Muscle of arm (tissue), 14 donors: ENCODE measurements at places on chromosomes 7 and 10. TPM values are rescaled to one million over a fixed set of nuclear protein-coding genes. Genes with fewer than 3 reads are reported as not detected.
A peak's percentile ranks its signal among the peaks of the same experiment; 100 is the strongest.

DNA sequence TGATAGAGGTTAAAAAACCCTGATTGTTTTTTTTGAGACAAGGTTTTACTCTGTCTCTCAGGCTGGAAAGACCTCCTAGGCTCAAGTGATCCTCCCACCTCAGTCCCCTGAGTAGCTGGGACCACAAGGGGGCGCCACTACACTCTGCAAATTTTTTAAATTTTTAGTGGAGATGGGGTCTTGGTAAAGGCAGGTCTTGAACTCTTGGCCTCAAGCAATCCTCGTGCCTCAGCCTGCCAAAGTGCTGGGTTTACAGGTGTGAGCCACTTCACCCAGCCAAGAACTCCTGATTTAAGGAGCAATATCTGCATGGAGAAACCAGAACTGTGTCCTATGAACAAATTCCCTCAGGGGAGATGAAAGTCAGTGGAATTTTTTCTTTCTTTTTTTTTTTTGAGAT, 7.3 kb upstream of the KLHDC10 start:
- no peak for DNase-seq

DNA sequence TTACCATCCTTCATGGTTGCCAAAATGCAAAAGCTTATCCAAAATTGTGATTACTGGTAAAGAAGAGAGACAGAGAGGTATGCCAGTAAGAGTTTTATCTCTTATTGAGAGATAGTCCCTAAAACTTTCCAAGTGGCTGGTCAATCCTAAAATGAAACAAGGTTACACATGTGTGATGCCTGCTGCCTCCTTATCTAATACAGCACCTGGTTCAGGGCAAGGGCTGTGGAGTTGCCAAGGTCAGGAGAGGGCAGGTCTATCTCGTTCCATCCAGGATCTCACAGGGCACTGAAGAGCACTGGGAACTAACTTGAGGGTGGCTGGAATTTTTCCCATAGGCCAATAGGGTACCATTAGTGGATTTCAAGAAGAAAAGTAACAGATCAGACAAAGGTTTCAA, 18.3 kb downstream of the VOPP1 start:
- no peak for DNase-seq

DNA sequence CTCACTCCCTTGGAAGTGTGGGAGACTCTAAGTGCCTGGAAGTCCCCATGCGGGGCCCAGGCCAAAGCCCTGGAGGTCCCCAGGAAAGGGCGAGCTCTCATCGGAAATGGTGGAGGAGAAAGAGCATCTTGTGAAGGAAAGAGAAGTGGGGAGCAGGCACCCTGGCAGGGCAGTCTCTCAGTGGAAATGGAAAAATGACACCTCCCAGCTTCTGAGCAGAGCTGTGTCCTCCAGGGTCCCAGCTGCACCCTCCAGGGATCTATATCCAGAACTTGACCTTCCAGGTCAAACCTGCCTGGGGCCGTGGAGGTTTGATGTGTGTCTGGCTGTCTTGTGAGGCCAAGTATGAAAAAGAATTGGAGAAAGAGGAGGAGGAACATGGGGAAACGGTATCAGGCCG, 29.5 kb downstream of the PAX2 start:
- no peak for DNase-seq

PRSS37 gene
- 0.16 TPM for polyA plus RNA-seq

DNA sequence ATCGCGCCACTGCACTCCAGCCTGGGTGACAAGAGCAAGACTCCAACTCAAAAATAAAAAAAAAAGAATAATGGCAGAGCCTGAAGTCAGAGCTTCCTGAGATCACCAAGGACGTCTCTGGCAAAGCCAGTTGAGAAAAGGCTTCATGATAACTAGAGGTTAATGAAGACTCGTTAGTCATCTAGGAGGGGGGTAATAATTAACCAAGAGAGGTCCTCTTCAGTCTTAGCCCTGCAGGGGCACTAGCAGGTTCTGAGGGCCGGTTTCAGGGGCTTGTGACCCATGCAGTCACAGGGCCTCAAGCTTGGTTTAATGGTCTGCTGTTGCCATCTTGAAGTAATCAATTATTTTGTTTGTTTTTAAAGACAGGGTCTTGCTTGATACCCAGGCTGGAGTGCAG, 28.6 kb upstream of the PROSER2 start:
- DNase-seq, result no peak

- peak; percentile 25 for DNase-seq
These were observed 39.9 kb downstream of the PLEKHA8 start for GRCh38 chr7:30068117-30068516.

NANOS1 gene
- polyA plus RNA-seq, result 6.2 TPM

- no peak for DNase-seq
These were observed 244.7 kb downstream of the ADARB2 start for GRCh38 chr10:1492641-1493040.

DNA sequence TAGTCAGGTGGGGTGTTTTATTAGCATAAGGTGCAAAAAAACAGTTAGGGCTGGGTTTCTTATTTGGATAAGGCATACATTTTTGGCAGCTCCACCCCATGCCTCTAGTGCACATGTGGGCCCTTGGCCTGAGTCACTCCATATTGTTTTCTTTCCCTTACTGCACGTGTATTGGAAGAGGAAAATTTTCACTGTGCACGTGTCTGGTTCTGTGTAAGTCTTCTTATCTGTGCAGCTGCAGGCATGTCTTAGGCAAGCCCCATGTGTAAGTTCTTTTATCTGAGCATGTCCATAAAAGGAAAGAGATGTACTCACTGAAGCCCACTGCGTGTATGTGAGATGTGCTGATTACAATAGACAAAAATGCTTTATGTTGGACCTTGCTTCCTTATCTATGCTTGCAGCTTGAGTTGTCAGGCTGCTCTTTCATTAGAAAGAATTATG, 540.3 kb upstream of the IGFBP3 start:
- no peak for DNase-seq

GRCh38 chr10:45410807-45411606, 37.0 kb downstream of the ALOX5 start:
- DNase-seq, result no peak

DNA sequence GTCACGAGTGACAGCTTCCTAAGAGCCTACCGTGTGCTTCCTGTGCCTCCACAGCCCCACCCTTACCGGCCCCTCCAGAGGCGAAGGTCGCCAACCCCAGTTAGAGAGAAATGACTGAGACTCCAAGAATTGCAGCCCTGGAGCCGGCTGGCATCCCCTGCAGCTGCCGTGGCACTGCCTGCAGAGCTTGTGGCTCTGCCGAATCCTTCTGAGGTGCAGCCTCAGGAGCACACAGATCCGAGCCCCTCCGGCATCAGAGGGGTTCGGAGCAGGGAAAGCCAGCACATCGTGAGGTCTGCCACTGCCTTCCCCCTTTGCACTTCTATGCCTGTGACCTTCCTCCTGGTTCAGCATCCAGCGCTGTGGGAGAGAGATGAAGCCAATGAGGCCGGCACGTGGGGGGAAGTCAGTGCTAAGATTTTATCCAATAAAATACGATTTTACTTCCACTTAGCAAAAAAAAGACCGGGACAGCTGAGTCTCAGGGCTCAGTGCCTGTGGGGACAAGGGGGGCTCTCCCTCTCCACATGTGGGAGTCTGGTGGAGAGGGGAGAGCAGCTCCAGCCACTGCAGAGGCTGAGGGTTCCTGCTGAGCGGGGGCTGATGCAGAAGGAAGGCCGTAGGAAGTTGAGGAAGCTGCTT, 80.1 kb downstream of the TCERG1L start:
- DNase-seq, result no peak

GRCh38 chr7:100794741-100795140, 32.6 kb downstream of the EPHB4 start:
- no peak for DNase-seq

DNA sequence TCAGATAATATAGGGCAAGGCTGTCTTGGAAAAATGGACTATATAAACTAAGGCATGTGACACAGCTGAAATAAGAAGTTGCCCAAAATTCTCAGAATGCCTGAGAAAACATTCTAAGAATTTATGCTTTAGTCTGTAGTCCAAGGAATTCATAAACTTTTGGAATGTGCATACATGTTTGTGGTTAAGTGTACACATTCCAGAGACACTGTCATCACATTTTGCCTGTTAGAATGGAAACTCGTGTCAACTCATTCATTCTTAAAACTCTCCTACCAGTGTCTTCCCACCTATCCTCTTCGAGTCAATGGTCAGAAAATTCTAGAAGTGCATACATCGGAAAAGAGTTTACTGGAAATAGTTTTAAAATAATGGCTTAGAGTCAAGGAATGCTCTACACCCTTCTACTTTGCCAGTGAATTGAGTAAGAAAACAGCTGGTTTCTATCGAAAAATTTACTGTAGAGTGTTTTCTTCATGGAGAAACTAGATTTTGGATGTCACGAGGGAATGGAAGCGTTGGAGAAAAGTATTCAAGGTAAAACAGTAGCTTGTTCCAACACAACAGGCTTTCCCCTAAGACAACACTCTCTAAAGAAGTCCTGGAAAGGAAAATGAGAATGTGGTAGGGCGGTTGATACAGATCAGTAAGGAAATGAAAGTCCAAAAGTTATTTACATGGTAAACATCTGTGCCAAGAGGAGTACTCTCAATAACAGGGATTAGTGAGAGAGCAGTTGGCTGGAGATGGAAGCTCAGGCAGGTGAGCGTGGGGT, 1177.6 kb upstream of the C7orf33 start:
- DNase-seq, result peak; percentile 63

DNA sequence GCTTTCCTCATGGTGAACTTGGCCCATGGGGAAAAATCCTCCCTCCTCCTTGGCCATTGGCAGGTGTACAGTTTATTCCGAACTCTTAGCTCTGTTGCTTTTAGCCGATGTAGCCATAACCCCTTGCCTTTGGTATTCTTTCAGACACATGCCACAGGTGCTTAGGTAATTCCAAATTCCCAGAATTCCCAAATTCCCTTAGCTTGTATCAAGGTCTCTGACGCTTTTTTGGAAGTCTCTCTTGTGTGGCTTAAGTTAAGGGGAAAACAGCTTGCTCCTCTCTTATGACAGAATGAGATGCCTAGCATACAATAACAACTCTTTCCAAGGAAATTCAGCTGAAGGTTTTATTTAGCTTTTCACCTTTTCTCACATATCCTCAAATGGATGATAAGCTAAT, 68.0 kb downstream of the SUGCT start:
- no peak for DNase-seq

GRCh38 chr7:47897831-47898230, 50.4 kb downstream of the PKD1L1 start:
- no peak for DNase-seq

GRCh38 chr7:66504131-66504530, 124.5 kb upstream of the KCTD7 start:
- no peak for DNase-seq

DNA sequence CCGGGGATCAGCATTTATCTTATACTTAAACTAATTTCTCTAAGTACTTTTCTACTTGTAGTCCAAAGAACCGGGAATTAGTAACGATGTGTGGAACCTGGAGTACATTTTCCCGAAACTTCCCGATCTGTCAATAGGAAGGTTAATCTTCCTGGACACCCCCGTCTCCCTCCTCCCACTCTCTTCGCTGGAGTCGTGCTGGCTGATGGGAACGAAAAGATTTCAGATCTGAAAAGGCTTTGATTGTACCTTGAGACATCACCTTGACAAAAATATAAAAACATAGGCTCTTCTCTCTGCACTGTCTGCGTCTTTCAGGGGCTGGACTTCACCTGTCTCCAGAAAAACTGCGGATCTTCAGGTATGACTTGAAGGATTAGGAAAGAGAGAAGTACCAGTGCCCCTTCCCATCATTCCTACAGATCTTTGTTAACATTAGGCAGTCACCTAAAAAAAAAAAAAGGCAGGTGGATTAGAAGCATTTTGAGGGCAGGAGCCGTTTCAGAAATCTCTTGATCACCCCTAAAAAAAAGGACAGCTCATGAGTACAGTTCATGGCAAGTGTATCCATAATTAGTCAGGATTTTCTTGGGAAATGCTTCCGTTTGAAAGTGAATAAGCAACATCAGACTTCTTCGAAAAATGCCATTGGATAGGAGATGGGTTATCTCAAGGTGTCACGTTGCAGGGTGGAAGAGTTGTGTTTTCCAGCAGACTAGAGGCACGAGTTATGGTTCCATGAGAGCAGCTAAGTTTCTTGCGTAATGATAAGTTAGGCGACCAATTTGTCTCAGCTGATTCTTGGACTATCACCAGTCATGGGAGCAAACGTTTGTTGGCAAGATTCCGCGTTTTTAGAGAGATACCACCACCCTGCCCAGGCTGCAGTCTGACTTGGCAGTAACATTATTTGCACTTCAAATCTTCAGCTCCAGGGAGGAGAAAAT, 7.8 kb upstream of the BAMBI start:
- no peak for DNase-seq

GRCh38 chr10:90326498-90327267, 531.2 kb downstream of the HTR7 start:
- no peak for DNase-seq

TRIM24 gene
- polyA plus RNA-seq, result 24.8 TPM

PILRA gene
- polyA plus RNA-seq, result 2.2 TPM

- DNase-seq, result no peak
These were observed 21.8 kb upstream of the JCAD start for GRCh38 chr10:30081182-30081581.

GRCh38 chr7:83155407-83155806, 7.3 kb downstream of the PCLO start:
- DNase-seq, result no peak

- peak; percentile 59 for DNase-seq
These were observed 174.8 kb upstream of the FZD1 start for GRCh38 chr7:91089382-91089963.

DNA sequence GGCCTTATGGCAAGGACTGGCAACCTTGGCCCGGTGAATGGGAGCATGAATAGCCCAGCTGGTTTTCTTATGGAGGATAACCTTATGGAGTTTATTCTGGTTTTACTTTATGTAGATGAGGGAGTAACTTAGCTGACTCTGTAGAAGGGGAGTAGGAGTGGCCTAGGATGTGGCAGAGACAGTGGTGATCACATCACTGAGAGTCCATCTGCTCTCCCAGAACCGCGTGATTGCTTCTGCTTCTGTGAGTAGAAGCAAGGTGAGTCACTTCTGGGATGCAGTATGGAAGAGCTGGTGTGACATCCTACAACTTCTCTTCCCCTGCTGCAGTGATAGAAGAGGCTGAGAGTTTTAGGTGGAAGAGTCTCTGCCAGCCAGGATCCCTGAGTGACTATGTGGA, 129.2 kb downstream of the RPS24 start:
- no peak for DNase-seq

DNA sequence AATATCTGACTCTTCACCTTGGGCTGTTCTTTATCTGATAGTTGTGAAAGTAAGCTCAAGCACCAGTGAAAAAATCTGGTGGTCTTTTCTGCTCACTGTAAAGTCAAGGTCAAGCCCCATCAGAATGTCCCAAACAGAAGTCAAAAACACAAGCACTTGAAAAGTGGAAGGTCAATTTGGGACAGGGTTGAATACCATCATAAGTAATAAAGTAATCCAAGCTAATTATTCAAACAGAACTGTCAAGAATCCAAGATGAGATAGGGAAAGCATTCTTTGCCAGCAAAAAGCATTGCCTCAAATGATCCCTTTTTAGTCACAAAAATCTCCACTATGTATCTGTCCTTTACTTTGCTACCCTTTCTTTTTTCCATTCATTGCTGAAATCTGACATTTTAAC, 430.1 kb upstream of the NPVF start:
- no peak for DNase-seq

DNA sequence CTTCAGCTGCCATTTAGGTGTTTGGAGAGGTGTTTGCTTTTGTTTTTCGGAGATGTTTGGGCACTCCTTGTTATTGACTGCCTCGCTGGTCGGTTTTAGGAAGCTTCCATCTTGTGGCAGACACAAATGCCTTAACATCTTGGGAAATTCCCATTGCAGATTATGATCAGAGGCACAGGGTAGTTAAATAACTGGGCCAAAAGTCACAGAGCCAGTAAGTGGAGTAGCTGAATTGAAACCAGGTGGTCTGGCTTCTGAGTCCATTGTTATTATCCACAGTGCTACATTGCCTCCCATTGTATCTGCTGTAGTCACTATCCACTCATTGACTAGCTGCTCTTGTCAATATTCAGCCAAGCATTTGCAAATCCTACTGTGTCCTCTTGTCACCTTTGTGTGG, 138.2 kb upstream of the PLPP4 start:
- DNase-seq, result no peak
